CD4-positive, alpha-beta T cell treated with Interferon gamma for 1 hour (primary cell): ENCODE measurements at places on chromosomes 4 and X.

- no peak for DNase-seq
Observed at GRCh38 chr4:47519239-47519883, 34.3 kb downstream of the ATP10D start.

GRCh38 chr4:13527981-13528820, 16.1 kb downstream of the NKX3-2 start:
- DNase-seq: no peak

GRCh38 chrX:131837325-131837724, 185.8 kb upstream of the STK26 start:
- DNase-seq: no peak

DNA sequence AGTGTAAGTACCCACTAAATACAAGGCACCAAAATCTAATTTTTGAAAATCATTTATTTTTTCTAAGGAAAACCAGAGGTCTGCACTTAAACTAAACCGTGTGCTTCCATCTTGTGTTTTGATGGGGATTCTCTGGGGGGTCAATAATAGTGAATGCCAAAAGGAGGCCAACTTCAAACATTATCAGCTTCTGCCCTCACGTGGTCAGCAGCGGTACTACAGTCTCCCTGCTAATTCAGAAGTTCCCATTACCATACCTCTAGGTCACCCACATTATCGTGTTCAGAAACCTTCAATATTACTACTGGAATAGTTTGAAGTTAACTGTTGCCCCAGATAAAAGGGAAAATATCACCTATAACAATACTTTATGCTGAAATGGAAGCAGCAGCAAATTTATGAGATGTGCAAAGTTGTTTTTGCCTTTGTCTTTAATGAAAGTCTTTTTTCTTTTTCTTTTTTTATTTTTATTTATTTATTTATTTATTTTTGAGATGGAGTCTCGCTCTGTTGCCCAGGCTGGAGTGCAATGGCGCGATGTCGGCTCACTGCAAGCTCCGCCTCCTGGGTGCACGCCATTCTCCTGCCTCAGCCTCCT, 17.3 kb downstream of the CTPS2 start:
- DNase-seq: peak; percentile 39

GRCh38 chr4:99642725-99643489, 14.7 kb downstream of the C4orf54 start:
- DNase-seq: no peak

DNA sequence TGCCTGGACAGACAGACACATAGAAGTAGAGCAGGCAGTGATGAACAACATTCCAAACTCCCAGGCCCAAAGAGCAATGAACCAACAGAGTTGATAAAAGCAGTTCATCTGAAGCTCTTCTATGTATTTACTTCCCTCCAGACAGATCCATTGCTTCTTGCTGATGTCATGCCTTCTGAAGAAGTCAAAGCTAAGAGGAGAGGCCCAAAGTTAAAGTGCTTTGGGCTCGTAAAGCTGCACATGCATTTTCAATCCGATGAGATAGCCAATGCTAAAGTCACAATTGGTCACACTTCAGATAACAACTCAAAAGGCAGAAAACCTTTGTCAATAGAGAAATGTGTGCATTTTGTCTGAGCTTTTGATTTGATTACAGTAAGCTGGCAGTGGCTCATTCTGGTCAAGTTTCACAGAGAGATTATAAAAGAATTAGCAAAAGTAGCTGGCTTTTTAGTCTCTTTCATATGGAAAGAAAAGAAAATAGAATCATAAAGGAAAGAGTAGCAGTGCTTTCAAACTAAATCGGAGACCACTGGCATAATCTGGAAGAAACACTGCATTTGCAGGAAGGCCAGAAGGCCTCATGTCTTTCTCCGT, 82.0 kb downstream of the GPC4 start:
- no peak for DNase-seq

DNA sequence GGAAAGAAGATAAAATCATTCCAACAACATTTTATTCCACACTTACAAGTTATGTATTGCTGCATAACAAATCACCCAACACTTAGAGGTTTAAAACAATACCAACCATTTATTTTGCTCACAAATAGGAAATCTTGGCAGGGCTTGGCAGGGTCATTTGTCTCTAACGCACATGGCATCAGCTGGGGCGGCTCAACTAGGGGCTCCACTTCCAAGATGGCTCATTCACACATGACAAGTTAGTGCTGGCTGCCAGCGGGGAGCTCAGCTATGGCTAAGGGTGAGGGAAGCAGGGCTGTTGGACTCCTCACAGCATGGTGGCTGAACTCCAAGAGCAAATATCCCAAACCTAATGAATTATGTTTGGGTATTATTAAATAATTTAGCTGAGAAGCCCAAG, 377.0 kb downstream of the ZNF674 start:
- no peak for DNase-seq

GRCh38 chr4:138938366-138938690, 77.3 kb upstream of the NOCT start:
- DNase-seq: no peak

DNA sequence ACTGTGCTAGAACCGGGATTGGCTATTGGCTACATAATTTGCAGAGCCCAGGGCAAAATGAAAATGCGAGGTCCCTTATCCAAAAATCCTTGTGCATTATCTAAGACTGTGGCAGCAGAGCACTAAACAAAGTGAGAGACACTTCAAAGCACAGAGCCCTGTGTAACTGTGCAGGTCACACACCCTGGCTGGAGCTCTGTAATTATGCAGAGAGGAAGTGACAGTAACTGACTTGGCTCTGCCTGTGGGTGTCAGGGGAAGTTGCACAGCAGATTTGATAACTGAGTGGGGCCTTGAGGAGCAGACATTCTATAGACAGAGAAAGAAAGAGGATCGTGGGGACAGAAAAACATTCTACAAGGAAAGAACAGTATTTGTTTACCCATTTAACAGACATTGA, 173.5 kb upstream of the FMR1 start:
- DNase-seq: no peak

DNA sequence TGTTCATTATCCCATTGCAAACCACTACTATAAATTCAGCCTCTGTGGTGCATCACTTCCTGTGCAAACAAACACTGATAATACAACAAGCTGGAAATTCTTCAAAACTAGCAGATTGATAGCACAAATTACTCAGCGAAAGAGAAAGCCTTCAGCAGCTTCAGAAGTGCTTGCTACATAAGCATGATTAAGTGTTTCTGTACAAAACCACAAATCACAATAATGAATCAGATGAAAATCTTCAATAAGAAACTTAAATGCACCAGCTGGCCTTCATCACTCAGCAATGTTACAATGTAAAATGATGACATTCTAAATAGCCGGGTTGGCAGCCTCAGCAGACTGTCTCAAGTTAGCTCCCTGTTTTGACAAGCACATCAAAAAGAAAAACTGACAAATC, 262.2 kb downstream of the SPOCK3 start:
- no peak for DNase-seq

DNA sequence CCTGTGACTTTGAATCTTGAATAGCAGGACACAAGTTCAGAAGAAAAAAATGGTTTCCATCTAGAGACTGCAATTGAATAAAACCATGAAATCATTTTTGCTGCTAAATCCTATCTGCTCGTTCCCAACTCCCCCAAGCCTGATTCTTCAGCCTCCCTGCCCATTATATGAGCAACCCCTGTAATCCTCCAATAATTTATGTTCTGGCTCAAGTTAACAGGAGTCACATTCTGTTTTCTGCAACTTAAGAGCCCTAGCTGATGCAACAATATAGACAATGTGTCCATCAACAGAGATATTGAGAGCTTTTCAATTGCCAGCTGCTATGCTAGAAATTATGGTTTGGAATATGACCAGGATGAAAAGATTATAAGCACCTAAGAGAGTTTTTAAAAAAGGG, 84.1 kb downstream of the LDB2 start:
- no peak for DNase-seq

GRCh38 chr4:76772498-76773106, 125.3 kb downstream of the SOWAHB start:
- DNase-seq: no peak
